Left colon (tissue), 2 donors: ENCODE measurements at places on chromosomes 6 and 20. TPM values are rescaled to one million over a fixed set of nuclear protein-coding genes. Genes with fewer than 3 reads are reported as not detected.

DNA sequence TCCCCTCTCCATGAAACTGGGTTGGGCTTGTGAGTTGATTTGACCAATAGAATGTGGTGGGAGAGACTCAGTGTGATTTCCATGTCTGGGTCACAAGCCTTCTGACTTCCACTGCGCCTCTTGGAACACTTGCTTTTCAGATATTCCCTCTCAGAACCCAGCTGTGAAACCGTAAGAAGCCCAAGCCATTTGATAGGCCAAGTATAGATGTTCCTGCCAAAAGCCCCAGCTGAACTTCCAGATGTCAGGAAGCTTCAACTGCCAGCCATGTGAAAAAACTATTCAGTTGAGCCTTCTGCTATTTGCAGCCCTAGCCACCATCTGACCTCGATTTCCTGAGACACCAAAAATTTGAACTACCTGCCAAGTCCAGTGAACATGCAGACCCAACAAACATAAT, 387.8 kb upstream of the GJE1 start:
- no peak for DNase-seq

DNA sequence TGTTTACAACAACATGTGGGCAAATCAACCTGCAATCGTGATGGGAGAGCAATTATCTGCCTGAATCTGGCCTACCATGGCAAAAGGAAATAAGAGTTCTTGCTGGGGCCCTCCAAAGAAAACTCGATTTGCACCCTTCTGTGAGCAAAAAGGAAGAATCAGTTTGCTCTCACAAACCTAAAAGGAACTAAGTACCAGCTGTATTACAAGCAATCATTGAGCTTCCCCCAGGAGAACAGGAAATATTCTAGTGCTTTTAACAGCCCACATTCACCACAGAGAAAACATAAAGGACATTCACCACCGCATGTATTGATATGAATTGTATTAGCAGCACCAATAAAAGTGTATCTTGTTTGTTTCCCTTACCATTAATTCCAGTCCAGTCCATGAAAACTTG, 75.0 kb downstream of the MBOAT1 start:
- DNase-seq = no peak

DNA sequence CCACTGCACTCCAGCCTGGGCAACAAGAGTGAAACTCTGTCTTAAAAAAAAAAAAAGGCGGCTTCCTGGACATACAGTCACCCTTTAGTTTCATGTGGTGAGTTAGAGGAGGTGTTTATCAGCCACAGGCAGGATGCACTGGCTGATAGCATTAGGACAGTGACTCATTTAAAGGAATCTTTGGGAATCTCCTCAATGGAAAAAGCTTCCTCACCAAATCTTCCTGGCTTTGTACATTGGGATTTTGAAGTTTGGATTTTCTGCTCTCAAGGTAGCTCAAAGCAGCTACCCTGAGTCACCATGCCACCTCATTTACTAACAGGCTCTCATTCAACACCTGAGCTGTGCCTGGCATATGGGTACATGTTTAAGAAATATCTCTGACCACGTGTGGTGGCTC, 20.2 kb downstream of the PRPH2 start:
- no peak for DNase-seq

- DNase-seq = no peak
Observed at GRCh38 chr6:47174502-47175023, 132.4 kb upstream of the ADGRF1 start.

DNA sequence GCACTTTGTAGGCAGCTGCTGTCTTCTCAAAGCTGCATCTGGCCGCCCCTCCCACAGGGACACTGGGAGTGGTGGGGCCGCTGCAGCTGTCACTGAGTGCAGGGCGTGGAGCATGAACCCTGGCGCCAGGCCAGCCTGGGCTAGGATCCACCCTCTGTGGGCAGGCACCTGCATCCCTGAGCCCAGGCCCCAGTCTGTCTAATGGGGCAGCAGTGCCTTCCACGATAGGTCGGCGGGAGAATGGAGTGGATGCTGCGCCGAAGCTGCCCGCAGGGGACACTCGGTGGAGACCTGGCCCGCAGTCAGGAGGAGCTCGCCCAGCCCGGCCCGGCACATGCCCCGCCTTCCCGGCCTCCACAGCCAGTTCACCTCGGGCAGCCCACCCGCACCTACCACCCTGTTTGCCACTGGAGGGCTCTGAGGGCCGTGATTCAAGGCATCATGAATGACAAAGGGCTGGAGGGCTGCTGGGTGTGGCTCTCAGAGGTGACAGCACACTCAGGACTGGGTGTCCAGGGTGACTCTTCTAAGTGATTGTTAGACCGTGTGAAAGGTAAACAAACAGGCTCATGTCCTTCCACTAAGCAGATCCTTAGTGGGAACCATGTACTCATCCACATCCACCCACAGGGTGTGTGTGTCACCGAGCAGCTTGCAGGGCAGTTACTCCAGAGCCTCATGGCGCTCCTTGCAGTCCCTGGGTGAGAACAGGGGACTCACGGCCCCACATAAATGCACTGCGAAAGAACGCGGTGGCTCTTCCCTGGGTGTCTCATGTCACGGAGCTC, 133.9 kb downstream of the AGPAT4 start:
- peak; percentile 39 for DNase-seq

- no peak for DNase-seq
Observed at GRCh38 chr6:87945966-87946365, 101.7 kb upstream of the SPACA1 start.

DNA sequence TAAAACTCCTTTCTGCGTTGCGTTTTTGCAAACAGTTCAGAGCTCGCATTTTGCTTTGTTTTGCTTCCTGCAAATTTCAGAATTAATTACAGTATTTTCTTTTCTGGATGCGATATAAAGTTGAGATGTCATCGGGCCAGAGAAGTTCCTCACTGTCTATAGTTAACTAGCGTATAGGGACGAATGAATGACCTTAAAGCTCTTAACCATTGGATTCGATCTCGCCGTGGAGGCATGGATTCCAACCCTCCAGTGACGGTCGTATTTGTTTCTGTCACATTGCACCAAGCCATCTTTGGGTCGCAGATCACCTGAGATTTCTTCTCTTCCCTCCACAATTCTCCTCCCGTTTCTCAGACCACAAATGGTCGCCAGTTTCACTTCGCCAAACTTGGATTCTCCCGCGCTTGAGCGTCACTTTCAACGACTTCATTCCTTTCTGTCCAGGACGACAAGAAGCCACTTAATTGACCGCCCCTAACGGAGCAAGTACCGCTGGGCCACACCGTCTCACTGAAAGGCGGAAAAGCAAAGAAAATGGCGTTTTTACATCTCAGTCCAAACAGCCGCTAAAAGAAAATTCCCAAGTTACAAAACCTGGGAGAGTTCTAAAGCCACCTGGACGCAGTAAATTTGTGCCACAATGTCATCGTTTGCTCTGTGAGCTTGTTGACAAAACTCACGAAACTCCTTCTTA, 85.3 kb upstream of the ZNF184 start:
- DNase-seq = no peak

- no peak for DNase-seq
Observed at GRCh38 chr6:39593646-39594045, 131.6 kb downstream of the KIF6 start.

GRCh38 chr6:11263291-11263775, 30.9 kb upstream of the NEDD9 start:
- DNase-seq = peak; percentile 62

GRCh38 chr6:122400121-122400450, 634 bp downstream of the HSF2 start:
- DNase-seq = no peak

- no peak for DNase-seq
Observed at GRCh38 chr6:131510094-131510493, 62.9 kb upstream of the ARG1 start.

- no peak for DNase-seq
Observed at GRCh38 chr6:61586934-61587537, 699.0 kb downstream of the KHDRBS2 start.

DNA sequence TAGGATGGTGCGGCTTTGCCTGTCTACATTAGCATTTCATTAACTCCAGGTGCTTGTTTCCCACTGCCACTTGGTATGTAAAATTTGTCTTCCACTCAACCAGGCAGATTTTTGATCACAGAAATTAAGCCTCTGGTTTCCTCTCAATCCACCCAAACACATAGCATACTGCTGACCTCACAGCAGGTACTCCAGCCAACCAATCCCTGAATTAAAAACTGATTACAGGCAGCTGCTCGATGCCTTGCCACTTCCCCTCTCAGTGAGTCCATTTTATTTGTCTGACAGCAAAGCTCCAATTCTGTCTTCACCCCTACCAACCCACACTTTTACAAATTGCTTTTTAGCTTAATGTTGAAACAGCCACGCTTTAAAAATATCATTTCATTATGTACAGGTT, 95.2 kb downstream of the PLCB1 start:
- DNase-seq = no peak

DNA sequence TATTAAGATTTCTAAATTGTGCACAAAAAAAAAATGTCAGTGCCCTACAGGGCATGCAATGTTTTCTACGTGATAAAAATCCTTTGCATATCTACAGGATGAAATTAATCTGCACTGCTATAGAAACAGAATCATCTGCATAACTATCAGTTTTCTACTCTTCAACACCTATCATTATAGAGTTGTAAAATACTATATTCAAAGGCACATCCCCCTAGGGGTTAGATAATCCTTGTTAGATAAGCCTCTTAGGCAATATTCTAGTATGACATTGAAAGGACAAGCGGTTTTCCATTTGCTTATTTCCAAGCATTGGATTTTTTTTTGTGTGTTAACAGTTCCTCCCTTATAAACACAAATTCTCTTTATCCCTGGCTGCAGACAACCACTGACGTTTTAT, 98.7 kb upstream of the LAMA2 start:
- no peak for DNase-seq

- peak; percentile 16 for DNase-seq
Observed at GRCh38 chr6:108235127-108235526, 25.7 kb downstream of the SNX3 start.

- peak; percentile 80 for DNase-seq
Observed at GRCh38 chr20:38152621-38153221, 12.3 kb downstream of the TGM2 start.

DNA sequence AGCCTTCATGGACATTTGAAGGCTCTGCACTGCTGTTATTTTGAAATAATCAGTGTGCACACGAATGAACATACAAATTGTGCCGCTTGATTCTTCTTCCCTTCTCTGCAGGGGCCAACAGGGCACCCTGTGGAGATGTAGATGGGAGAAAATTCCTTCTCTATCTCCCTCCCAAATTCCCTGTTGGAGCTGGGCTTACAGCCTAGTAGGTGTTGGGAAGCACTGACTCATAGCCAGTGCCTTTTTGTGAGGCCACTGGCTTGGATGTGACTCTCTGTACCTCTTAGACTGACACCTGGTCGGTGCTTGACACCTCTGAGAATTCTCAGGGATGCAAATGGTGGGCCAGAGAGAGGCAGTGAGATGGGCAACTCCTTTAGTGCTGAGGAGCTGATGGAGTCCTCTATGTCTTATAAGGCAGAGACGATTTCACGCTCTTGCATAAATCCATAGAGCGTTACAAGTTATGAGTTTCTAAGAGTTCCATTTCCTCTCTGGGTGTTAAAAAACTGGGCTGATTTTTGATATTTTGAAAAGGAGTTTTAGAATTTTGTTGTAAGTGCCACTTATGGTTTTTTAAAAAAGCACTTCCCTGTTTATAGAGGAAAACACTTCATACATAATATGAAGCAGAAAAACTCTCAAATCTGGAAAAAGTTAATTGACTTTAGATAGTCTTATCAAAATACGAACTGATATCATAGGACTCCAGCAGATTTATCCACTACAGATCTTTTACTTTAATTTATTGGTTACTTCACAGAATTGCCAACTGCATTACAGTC, 89.8 kb upstream of the MAP3K7 start:
- DNase-seq = no peak

GRCh38 chr6:160101277-160102205, 20.1 kb upstream of the SLC22A1 start:
- DNase-seq = no peak

GRCh38 chr20:59471653-59472421, 132.5 kb upstream of the PHACTR3 start:
- DNase-seq = no peak

DNA sequence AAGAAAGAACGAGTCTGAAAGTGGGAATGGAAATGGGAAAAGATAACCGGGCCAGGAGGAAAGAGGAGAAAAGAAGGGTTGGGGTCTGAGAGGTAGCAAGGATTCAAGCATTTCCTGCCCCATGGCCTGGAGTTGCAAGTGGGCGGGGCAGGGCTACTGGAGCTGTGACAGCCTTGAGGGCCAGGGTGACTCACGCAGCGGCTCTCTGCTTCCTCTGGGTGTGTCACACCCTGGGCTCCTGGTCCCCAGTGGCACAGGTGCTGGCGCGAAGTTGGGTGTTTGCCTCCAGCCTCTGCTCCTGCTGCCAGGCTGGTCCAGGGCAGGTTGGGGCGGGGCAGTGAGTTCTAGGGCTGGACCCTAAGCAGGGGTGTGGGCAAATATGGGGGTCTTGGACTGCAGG, 3.3 kb upstream of the ULBP3 start:
- DNase-seq = peak; percentile 92

The ULBP2 gene
- total RNA-seq = not detected

The ZSWIM3 gene
- total RNA-seq = 5.6 TPM

The COL10A1 gene
- not detected for total RNA-seq

The GPX5 gene
- not detected for total RNA-seq

The SLC22A3 gene
- 5.0 TPM for total RNA-seq

The TP53TG5 gene
- total RNA-seq = 0.85 TPM

The KPNA5 gene
- total RNA-seq = 6.0 TPM

The HELZ2 gene
- total RNA-seq = 43.0 TPM

The RIPPLY2 gene
- total RNA-seq = not detected

The MYLK4 gene
- total RNA-seq = 0.55 TPM

The PRICKLE4 gene
- total RNA-seq = 4.7 TPM

The SDCBP2 gene
- 489 TPM for total RNA-seq

The RAD21L1 gene
- not detected for total RNA-seq
